ENCODE measurements at places on chromosomes 3 and 15.

DNA sequence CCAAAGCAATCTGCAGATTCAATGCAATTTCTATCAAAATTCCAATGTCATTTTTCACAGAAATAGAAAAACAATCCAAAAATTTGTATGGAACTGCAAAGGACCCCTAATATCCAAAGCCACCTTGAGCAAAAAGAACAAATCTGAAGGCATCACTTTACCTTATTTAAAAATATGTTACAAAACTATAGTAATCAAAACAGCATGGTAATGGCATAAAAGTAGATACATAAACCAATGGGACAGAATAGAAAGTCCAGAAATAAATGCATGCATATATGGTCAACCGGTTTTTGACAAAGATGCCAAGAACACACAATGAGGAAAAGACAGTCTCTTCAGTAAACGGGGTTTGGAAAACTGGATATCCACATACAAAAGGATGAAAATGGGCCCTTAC, 39.4 kb upstream of the PPARG start:
- no peak for DNase-seq

- DNase-seq: peak; percentile 71
Observed at GRCh38 chr15:64456634-64457108, 3.7 kb upstream of the ZNF609 start.

DNA sequence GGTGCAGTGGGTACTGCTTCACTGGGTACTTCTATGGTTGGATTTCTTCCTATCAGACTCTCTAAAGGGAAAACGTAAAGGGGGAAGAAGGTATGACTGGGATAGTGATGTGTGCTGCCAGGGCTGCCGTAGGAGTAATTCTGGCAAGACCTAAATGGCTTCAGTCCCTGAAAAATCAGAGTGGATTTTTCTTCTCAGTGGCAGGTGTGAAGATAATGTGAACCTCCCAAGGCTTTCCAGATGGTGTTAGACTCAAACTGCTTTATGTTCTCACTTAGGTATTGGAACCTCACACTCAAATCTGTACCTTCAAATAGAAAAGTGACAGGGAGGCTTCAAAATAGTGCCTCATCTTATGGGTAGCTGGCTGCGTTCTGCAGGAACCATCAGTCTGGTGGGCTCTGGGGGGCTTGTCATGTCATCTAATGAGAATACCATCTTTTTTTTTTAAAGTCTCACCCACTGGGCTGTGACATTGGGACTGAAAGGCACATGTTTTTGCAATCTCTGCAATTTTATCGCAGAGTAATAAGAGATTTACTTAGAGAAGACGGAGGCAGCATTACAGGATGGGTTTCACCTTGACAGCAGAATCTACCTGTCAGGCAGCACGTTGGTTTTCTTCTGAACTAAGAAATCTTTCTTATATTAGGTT, 28.5 kb downstream of the MINDY4B start:
- no peak for DNase-seq

DNA sequence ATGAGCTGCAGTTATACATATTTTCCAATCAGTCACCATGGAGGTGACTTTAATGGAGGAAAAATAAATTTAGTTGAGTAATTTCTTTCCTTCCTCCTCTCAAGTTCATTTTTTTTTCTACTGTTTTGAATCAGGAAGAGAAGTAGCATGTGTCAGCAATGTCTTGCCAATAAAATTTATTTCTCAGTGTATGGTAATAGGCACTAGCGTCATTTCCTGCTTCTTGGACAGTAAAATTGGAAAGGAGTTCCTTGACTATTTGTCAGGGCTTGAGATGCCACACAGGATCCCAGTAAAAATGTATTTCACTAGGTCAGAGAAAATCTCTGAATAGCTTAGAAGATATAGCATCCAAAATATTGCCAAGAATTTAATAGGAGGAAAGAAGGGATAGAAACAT, 605.9 kb downstream of the ROBO1 start:
- DNase-seq: peak; percentile 6

DNA sequence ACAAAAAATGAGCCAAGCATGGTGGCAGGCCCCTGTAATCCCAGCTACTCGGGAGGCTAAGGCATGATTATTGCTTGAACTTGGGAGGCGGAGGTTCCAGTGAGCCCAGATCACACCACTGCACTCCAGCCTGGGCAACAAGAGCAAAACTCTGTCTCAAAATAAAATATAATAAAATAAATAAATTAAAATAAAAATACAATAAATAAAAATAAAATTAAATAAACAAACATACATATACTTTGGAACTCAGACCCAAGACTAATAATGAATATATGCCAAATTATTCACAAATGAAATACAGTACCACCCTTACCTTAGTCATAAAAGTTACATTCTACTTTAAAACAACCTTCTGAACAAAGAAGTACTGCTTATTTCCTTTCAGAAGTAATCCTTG, 81.8 kb downstream of the SCAPER start:
- no peak for DNase-seq

DNA sequence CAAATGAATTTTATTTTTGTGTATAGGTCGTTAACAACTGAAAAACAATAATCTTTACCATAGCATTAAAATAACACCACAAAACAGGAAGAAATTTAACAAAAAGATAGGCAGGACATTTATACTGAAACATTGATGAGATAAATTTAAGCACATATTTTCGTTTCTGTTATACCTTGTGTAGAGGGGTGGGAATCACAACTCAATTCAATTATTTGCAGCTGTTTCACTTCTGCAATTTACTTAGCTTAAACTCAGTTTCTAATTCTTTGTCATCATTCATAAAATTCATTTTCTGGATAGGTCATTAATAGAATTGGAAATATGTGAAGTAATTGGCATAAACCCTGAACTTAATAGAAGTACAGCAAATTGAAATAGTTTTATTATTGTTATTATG, 42.3 kb downstream of the TP63 start:
- no peak for DNase-seq

DNA sequence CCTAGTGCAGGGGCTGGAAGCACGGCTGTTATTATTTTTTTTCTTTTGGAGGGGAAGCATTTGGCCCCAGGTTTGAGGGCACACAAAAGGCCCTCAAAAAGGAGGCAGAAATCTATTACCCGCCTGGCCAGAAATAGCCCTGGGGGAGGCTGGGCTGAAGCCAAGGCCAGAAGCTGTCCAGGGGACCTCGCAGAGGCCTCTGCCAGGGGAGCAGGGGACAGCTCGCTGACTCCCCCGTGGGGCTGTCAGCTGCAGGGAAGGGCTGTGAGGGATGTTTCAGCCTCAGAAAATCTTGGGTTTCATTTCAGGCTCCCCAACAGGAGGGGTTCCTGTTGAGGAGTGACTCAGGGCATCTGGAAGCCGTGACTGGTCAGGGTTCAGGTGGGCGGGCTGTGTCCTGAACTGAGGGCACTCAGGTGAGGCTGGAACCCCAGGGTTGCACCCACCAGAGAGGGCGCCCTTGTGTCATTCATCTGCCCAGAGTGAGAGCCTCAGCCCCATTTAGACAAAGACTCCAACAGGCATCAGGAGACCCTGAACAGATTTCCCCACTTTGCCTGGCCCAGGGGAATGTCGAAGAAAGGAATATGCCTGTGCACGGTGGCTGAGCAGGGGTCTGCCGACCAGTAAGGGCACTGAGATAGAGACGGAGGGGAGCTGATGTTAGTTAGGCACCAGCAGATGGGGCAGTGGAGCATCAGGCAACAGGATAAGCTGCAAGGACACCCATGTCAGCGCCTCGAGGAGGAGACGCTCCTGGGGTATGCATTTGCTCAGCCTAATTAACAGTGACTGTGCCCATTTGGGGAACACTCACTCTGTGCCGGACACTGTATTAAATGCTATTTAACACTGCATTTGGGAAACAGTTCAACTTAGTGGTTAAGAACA, 43.5 kb upstream of the SLC6A11 start:
- DNase-seq: no peak

DNA sequence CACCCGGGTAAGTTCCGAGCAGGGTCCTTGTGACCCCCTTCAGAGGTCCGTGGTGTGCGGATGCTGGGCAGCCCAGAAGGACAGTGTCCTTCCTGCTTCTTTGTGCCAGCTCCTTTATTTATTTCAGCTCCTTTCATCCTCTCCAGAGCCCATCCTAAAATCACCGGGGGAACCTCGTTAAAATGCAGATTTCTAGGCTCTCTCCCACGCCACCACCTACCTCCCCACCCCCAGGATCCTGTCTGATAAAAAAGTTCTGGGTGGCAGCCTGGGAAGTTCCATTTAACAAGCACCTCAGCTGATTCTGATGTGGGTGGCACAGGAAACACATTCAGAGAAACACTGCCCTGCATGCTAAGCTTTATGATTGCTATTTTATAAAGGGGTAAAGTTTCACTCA, 12.5 kb upstream of the IGF1R start:
- DNase-seq: no peak

- peak; percentile 81 for DNase-seq
Observed at GRCh38 chr3:180036092-180036670, 556 bp downstream of the PEX5L start.

DNA sequence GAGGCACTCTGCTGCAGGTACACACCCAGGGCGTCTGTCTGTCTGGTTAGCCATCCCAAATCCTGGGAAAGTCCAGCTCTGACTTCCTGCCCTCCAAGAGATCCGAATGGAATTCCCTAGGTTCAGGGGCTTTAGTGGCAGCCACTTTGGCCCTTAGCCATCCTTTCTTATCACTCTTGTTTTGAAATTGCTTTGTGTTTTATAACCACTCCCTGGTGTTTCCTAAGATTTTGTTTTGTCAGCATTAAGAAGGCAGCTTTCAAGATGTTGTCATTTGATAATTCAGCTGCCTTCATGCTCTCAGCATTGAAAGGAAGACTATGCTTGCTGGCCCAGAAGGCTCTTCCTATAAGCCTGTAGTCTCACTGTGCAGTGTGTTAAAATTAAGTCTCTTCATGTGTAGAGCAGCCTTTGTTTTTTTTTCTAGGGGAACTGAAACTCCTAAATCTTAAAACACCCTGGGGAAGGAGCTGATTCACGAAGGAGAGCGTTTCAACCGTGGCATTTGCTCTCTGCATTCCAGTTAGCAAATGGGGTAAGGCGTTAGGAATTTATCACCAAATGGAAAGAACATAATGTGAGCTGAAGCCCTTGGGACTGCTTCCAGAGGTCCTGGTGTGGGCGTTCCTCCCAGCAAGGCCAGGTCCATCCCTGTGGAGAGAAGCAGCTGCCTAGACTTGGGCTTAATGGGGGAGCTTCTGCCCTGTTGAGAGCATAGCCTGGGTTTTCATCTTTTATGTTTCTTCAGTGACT, 14.2 kb upstream of the CLEC3B start:
- DNase-seq: peak; percentile 88

GRCh38 chr3:170128977-170129431, 52.5 kb downstream of the PHC3 start:
- peak; percentile 83 for DNase-seq

- no peak for DNase-seq
Observed at GRCh38 chr3:171005648-171006047, 20.9 kb downstream of the SLC2A2 start.

DNA sequence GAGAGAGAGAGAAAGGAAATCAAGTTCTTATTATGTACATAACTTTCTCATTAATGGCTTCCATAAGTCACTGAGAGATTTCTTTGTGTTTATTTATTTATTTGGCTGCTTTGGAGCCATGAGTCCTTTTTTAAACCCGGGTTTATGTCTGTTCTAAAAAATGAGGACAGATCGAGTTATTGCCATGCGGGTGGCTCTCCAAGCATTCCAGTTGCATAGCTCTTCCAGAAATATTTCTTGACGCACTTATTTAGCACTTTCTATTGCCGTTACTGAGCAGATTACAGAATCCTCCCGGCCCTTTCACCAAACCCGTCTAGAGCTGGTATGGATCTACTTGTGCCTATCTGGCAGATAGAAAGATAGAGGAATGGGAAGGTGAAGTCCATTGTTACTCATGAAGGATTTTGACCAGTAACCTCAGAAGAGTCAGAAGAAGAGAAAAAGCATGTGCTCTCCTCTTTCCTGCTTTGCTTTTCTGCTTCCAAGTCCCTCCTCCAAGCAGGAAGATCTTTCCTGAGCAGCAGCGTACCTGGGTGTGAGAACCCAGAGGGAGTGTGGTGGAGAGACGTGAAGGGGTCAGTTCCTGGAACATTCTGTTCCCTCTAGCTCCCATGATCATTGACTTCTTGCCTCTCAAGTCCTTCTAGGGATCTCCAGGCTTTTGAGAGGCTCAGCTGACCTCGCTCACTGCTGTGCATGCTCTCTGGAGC, 112.8 kb downstream of the LPP start:
- no peak for DNase-seq

- peak; percentile 31 for DNase-seq
Observed at GRCh38 chr3:18389108-18389733, 35.9 kb downstream of the SATB1 start.

GRCh38 chr15:58952751-58953150, 19.3 kb upstream of the SLTM start:
- DNase-seq: no peak

DNA sequence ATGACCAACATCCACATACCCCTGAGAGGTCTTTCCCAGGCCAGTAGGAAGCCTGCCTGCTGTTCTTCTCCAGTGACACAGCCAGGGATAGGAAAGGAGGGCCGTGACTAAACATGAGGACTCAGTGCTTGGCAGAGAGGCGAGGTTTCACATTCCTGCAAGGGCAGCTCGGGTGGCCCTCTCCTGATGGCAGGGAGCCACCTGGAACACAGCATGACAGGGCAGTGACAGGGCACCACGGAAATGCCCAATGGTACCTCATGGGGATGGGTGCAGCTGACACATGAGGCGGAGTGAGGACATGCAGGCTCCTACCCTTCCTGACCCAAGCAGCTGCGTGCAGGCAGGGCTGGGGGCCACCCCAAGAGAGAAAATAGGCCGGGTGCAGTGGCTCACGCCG, 7.4 kb upstream of the TGM5 start:
- no peak for DNase-seq

- DNase-seq: no peak
Observed at GRCh38 chr15:78650022-78650421, 9.0 kb upstream of the CHRNB4 start.

GRCh38 chr3:67854663-67855062, 200.3 kb upstream of the SUCLG2 start:
- no peak for DNase-seq

DNA sequence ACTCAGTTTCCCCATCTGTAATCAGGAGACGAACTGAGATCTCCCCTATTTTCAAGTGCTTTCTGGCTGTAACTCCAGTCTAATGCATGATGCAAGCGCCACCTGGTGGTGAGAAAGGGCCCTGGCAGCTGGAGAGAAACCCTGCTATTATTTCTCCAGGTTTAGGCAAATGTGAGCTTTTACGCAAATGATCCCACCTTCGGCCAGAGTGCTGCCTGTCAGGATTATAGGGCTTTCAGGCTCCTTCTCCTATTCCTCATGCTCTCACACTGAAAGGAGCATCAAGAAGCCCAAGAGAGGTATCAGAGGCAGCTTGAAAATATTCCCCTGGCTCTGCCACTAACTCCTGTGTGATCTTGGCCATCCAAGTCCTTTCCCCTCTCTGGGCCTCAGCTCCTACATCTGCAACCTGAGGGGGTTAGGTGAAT, 93.9 kb upstream of the RASGRF1 start:
- DNase-seq: peak; percentile 38

GRCh38 chr3:14823393-14823792, 4.6 kb downstream of the FGD5 start:
- peak; percentile 20 for DNase-seq
